ENCODE measurements at places on chromosomes 16 and 17.

DNA sequence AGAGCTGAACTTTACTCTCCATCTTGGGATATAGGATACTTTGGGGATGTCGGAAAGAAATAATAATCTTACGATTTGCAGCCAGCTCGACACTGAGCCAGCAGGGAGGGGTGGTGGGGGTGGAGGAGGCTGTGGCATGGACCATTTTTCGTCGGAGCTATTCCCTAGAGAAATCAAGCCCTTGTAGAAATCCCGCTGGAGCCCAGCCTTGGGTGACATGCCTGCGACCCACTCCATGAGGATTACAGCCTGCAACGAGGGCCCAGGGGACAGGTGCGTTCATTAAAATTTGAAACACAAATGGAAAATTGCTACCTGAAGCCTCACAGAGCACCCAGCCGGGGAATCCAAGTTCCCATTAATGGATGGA, 82.8 kb upstream of the GSE1 start:
- no peak for DNase-seq

GRCh38 chr17:40418428-40418706, 671 bp upstream of the TOP2A start:
- no peak for DNase-seq

GRCh38 chr17:63519972-63520882, 2.9 kb upstream of the KCNH6 start:
- DNase-seq, result no peak

DNA sequence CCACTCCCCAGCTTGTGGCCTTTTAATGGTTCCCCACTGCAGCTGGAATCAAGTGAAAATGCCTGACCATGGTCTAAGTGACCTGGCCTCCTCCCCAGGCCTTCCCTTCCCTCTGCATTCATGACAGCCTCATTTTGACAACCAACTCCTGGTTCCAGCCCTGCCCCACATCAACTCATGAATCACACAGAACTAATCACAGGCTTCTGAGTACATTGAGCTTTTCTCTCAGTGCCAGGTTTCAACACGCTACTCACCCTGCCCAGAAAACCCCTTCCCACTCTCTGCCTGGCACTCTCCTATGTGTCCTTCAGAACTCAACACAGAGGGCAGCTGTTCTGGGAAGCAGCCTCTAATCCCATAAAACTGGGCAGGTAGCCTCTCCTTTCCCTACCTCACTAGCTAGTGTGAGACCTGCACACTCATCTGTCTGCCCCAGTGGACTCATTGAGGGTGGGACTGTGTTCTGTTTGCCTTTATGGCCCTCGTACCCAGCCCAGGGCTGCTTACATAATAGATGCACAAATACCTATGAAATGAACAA, 313.6 kb downstream of the GRIN2A start:
- DNase-seq, result no peak

DNA sequence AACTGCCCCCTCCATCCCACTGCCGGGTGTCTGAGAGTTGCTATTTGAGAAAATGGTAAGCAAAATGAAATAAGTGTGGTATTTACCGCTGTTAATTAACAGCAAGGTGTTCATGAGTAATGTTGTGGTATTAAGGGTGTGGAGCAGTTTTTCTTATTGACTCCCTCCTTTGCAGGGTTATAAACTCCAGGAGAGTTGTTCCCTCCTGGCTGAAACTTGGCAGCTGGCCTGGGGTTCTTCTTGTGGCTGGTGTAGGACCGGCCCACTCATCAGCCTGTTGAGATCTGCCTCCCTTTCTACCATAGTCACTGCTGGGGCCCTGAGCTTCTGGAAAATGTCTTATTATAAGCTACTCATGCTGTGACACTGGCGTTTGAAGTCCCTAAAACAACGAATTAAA, 128.6 kb downstream of the SOX9 start:
- DNase-seq, result no peak

DNA sequence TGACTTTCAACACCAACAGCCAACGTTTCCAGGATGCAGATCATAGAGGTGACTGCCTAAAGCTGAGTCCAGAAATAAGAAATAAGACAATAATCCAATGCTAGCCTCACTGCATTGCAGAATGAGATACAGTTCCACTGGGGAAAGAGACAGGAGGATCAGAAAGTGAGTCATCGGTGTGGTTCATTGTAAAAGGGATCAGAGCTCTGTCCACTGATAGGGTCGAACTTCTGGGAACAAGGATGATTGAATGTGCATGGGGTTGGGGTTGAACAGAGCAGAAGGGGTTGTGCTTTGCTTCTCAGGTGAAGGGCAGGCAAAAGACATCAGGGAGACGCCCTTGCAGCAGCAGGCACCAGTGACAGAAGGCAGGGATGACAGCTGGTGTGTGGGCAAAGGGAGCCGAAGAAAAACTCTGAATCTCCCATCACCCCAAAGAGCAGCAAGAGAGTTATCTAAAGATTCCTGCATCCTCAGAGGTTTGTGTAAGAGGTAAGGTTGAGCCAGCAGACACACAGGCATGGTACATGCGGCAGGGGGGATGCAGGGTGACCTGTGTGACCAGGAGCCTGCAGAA, 16.4 kb downstream of the CLEC10A start:
- DNase-seq, result no peak

- peak; percentile 67 for DNase-seq
Measured at GRCh38 chr16:80197741-80198201, 343.0 kb upstream of the DYNLRB2 start.
